ENCODE measurements at places on chromosomes 5 and 9. TPM values are rescaled to one million over a fixed set of nuclear protein-coding genes. Genes with fewer than 3 reads are reported as not detected.

Gene SOHLH1
- not detected for total RNA-seq

Gene SLC30A5
- 32.7 TPM for total RNA-seq

Gene HMCN2
- total RNA-seq = not detected

Gene DDX4
- 0.61 TPM for total RNA-seq

Gene WNT8A
- not detected for total RNA-seq

Gene GRXCR2
- not detected for total RNA-seq

Gene GFPT2
- not detected for total RNA-seq

Gene CER1
- not detected for total RNA-seq

Gene STKLD1
- total RNA-seq = 0.76 TPM

Gene ANKRD34B
- total RNA-seq = not detected

Gene NIPAL4
- not detected for total RNA-seq

Gene HIGD2A
- 142 TPM for total RNA-seq

Gene RUSC2
- 2.3 TPM for total RNA-seq

Gene SAXO1
- total RNA-seq = not detected

Gene CRHBP
- 0.29 TPM for total RNA-seq

Gene POC5
- total RNA-seq = 23.9 TPM

Gene TCF7
- total RNA-seq = 97.8 TPM

Gene PLK2
- 2.2 TPM for total RNA-seq

Gene CD14
- 0.42 TPM for total RNA-seq

Gene ZBED3
- 2.0 TPM for total RNA-seq

Gene IL9
- total RNA-seq = not detected

Gene BASP1
- not detected for total RNA-seq

Gene CBY3
- total RNA-seq = not detected

Gene EDIL3
- not detected for total RNA-seq

Gene CCNO
- total RNA-seq = not detected

Gene TMOD1
- total RNA-seq = 0.16 TPM

Gene SPINK5
- total RNA-seq = not detected

Gene SOX30
- total RNA-seq = 0.10 TPM

Gene HACD4
- total RNA-seq = 13.3 TPM

Gene ENTR1
- 52.8 TPM for total RNA-seq

Gene PSD2
- not detected for total RNA-seq

Measured in activated CD8-positive, alpha-beta T cell treated with anti-CD3 and anti-CD28 coated beads, Interleukin-2, amount 10 ng/mL, durations not matched to agents 7 days and 5 days (primary cell).